ENCODE measurements at places on chromosomes 2 and 18.

DNA sequence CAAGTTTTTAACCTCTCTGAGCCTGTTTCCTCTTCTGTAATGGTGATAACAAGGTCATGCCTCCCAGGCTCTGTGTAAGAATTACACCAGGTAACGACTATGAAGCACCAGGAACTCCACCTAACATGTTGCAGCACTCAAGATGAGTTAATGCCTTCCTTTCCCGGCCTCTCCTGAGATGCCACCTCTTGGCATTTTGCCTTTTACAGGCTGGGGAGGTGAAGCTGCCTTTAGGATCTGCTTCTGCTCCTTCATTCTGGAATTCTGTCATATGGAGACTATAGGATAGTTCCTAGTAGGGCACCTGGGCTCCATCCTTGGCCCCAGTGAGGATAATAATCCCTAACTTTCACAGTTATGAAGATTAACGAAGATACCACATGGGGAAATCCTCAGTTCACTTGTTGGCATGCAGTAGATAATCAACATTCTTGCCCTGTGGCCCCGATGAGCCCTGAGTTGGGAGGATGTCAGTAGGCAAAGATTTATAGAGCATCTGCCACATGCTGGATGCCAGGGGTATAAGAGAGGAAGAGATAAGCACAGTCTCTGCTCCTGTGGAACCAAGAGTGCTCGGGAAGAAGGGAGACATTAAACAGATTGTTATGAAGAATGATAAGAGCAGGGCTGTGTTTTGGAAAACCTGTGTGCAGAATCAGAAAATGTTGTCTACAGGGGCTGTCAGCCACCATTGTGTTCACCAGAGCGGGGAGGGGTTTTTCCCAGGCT, 43.9 kb upstream of the KCNF1 start:
- no peak for DNase-seq

GRCh38 chr2:60472041-60472440, 81.4 kb downstream of the BCL11A start:
- DNase-seq = no peak

GRCh38 chr18:42288129-42288528, 333.1 kb downstream of the PIK3C3 start:
- DNase-seq = no peak

- no peak for DNase-seq
These were observed 11.9 kb downstream of the ATP8B1 start for GRCh38 chr18:57791192-57791591.

GRCh38 chr18:312415-312814, 44.6 kb upstream of the THOC1 start:
- DNase-seq = no peak

- peak; percentile 58 for DNase-seq
These were observed 108.7 kb upstream of the KCTD1 start for GRCh38 chr18:26656944-26657536.

- no peak for DNase-seq
These were observed 38.3 kb upstream of the RALBP1 start for GRCh38 chr18:9437021-9437437.

DNA sequence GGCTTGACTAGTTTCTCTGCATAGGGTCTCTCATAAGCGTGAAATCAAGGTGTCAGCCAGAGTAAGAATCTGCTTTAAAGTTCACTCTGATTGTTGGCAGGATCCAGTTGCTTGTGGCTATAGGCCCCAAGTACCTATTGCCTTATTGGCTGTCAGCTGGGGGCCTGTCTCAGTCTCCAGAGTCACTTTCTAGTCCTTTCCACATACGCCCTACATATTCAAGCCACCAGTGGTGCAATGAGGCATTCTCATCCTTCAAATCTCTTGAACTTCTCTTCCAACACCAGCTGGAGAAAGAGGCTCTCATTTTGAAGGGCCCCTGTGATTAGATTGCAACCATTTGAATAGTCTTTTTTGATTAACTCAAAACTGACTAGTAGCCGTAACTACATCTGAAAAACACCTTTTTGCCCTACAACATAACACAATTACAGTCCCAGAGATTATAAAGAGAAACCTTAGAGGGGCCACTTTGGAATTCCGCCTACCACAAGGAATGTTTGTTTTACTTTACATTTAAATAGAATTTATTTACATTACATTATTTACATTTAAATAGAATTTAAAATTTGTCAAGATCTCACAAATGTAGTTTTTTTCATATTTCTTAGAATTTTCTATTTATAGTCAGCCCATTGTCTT, 520.1 kb downstream of the DSC3 start:
- no peak for DNase-seq
